ENCODE measurements at places on chromosomes 1 and 21. TPM values are rescaled to one million over a fixed set of nuclear protein-coding genes. Genes with fewer than 3 reads are reported as not detected.

The UBASH3A gene
- not detected for total RNA-seq

The ASCL5 gene
- total RNA-seq, result not detected

The MTX1 gene
- 44.7 TPM for total RNA-seq

The PTPN22 gene
- total RNA-seq, result under 0.01 TPM

The SERBP1 gene
- 278 TPM for total RNA-seq

All from vein endothelial cell (primary cell).